ENCODE measurements at places on chromosomes 3 and 15.

DNA sequence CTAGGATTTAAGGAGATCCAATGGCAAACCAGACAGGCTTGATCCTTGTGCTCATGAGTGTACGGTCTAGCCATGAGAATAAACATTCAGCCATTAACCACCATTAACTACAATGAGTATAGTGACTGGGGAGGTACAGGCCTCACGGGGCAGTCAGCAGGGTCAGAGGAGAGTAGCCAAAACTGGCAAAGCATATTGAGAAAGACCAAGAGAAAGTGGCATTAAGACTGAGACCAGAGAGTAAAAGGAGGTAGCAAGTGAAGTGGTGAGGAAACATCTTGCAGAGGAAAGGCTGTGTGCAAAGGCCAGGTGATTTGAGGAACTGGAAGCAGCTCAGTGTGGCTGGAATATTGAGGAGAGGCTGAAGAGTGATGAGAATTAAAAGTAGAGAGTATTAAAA is 407.2 kb upstream of the LMCD1 start:
- DNase-seq: no peak

GRCh38 chr3:167493244-167493643 is 19.4 kb upstream of the SERPINI2 start:
- DNase-seq: peak; percentile 29

- no peak for DNase-seq
Observed at GRCh38 chr15:66502491-66502890, 2.2 kb downstream of the RPL4 start.

- no peak for DNase-seq
Observed at GRCh38 chr3:22334996-22335395, 584.0 kb upstream of the ZNF385D start.

DNA sequence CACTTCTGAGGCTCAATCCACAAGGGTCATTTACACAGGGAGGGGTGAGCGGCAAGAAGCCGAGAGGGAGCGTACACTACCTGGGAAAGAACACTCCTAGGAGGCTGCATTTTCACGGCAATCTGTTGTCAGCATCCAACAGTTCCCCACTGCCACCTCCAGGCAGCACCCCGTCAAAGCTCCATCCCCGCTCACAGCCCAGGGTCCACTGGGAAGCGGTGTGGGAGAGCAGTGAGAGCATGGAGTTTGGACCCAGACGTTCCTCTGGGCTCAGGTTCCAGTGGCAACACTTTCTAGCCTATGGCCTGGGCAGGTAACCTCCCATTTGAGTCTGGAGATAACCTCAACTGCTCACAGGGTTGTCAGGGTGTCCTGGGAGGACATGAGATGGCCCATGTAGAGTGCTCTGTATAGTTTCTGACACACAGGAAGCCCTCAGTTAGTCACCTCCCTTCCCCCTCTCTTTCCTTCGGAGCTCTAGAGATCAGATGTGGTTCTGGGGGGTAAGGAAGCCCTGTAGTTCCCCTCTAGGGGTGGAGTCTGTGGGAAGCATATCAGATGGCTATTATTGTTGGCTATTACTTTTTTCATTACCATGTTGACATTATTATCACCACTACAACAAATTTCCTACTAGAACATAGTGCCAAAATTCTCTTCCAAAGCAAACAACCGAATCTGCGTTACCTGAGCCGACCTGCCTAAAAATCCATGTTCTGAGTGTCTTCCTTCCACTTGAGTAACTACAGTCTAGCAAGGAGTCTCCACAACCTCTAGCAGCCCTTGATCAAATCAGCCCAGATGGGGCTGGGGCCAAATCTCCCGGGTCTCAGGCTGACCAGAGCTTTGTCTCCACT is 29.1 kb downstream of the RUVBL1 start:
- no peak for DNase-seq

DNA sequence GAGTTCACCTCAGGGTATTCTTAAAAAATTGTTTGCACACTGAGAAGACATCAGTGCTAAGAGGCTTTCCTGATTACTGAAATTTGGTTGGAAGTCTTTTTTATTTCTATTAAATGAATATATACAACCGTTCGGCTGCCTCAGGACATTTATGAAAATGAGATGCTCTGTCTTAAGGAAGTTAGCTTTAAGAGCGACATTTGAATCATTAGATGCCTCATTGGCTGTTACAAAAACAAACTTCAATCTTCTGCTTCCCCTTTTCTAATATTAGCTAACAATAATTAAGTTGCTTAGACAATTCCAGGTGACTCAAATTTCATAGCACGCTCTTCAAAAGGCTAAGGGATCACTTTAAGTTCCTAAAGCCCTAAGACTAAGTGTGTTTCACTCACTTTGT is 673.7 kb downstream of the FHIT start:
- DNase-seq: no peak

DNA sequence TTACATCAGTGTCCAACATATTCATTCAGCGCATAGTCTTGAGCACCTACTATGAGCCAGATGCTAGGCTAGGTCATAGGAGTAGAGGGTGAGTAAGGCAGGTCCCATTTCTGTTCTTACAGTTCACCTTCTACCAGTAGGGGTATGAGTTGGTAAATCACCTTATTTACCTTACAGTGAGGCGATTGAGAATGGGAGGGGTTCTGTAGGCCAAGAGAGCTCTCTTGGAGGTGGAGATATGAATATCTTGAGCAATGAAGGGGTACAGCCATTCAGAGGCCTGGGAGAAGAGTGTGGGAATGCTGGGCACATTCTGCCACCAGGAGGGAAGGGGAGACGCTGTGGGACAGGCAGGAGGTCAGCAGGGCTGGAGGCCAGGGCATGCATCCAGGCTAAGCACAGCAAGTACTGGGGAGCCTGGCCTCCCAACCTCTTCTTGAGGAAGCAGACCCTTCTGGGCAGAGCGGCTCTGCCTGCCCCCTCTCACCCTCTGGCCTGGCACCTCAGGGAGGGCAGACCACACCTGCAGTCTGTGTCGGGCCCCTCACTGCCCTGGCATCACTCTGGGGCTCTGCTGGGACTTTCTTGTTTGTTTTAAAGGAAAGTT is 123.4 kb downstream of the EEFSEC start:
- DNase-seq: no peak

GRCh38 chr3:98893740-98894139 is 7.8 kb downstream of the DCBLD2 start:
- peak; percentile 68 for DNase-seq

DNA sequence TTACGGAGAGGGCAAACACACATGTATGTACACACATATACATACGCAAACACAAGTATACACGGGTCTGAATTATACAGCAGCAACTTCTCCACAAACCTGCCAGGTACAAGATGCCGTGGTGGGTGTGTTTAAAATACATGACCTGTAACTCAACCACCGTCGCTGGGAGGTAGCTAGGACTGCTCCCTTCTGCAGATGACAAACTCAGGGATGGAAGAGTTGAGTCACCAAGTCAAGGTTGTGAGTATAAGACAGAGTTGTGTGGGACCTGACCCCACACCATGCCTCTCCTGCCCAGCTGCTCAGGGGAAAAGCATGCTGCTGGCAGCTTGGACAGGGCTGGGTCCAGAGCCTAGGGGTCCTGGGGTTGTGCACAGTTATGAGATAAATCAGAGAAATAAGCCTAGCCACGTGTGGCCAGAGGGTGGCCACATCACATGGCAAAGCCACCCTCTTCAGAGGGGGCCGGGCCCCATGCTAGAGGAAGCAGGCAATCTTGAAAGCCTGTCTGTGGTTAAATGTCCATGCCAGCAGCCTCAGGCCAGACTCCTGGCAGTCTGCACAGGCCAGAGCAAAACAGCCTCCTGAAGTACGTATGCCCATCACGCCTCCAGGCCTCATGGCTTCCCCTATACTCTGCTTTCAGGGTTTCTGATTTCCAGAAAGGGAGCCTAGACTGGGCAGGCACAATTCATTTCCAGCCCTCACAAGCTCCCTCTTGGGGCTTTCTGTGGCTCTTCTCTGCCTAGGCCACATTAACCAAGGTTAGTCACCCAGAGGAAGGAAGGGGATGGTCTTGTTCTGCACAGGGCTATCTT is 107.7 kb upstream of the RPL32 start:
- DNase-seq: no peak

- no peak for DNase-seq
Observed at GRCh38 chr3:27826448-27826847, 104.3 kb upstream of the EOMES start.

GRCh38 chr15:48392356-48392755 is 61.1 kb downstream of the DUT start:
- no peak for DNase-seq

DNA sequence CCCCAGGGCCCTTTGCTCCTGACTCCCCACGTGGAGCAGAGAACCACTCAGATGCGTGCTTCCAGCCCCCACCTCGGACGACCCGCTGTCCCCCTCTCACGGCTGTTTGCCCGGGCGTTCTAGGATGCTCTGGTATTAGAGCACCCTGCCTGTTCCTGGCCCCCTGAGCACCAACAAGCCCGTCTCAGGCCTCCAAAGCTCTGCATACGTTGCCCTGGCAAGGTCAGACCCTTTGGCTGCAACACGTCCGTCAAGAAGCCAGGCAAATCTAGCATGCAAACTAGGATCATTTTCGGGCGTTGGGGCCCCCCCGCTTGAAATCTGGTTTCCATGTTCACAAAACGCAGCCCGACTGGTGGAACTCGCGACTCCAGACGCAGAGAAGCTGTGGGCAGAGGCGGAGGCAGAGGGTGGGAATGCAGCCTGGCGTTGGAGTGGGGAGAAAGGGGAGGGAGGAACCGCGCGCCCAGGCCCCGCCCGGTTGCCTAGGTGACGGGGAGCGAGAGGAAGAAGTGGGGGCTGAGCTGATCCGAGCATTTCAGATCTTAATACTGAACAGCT is 86.2 kb upstream of the PIAS1 start:
- DNase-seq: peak; percentile 97

- no peak for DNase-seq
Observed at GRCh38 chr15:94258246-94258645, 26.9 kb downstream of the MCTP2 start.

DNA sequence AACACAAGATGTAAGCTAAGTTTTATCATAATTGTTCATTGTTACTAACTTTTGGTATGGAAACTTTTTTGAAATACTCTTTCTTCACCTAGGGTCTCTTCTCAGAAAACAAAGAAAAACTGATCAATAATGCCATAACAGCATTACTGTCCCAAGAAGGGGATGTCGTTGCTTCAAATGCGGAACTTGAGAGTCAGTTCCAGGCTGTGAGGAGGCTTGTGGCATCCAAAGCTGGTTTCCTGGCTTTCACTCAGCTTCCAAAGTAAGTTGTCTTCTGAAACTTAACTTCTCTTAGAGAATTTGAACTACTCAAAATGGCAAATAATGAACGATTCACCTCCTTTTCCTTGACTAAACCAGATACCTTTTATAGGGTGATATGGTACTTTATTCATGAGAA is 39.3 kb downstream of the DNAJC13 start:
- DNase-seq: no peak

DNA sequence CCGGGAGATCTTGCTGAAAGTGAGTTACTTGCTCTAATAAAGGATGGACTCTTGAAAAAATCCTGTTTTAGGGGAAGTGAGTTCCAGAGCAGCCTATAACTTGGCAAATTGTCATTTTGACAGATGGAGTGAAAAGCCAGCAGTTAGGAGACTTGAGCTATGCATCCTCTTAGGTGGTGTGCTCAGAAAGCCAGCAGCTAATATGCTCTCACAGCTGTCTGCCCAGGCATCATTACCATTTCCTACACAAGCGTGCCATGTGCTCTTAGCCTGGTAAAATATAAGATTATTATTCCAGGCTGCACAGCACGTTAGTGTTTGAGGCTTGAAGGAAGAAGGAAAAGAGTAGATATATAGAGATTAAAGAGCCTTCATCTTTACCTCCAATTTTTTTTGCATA is 151.0 kb downstream of the CHL1 start:
- no peak for DNase-seq

DNA sequence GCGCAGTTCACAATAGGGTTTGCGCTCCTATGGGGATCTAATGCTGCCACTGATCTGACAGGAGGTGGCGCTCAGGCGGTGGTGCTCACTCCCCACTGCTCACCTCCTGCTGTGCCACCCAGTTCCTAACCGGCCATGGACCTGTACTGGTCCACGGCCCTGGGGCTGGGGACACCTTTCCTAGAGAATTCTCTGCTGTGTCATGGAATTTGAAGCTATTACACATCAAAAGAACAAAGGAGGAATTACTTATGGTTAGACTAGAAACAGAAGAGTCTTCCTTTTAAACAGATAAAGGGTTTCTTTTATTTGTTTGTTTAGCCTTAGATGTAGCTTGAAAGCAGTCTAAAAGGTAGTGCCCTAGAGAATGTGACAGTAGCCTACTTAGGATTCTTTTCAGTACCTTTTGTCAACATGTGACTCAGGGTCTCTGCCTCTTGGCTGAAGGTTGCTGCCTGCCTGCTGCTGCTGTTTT is 50.3 kb downstream of the PAK2 start:
- DNase-seq: no peak

DNA sequence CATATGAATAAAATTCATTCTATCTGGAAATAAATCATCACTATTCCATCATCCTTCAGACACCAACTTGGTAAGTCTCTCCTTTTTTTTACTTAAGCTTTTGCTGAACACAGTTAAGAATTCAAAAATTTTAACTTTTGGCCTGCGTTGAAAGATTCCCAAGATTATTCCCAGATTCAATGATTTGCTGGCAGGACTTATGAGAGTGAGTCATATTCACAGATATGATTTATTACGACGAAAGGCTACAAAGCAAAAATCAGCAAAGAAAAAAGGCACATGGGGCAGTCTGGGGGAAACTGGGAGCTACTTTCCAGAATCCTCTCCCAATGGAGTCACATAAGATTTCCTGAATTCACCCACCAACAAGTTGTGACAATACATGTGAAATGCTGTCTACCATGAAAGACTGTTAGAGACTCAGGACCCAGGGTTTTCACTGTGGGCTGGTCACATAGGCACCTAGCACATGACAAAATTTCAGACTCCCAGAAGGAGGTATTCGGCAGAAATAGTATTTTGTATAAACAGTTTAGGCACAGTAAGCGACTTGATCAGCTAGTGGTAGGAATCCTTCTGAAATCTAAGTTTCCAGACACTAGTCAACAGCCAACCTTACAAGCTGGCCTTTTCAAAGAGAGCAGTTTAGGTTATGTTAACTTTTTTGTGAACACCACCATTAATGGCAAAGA is 82.1 kb downstream of the DLG1 start:
- DNase-seq: no peak

DNA sequence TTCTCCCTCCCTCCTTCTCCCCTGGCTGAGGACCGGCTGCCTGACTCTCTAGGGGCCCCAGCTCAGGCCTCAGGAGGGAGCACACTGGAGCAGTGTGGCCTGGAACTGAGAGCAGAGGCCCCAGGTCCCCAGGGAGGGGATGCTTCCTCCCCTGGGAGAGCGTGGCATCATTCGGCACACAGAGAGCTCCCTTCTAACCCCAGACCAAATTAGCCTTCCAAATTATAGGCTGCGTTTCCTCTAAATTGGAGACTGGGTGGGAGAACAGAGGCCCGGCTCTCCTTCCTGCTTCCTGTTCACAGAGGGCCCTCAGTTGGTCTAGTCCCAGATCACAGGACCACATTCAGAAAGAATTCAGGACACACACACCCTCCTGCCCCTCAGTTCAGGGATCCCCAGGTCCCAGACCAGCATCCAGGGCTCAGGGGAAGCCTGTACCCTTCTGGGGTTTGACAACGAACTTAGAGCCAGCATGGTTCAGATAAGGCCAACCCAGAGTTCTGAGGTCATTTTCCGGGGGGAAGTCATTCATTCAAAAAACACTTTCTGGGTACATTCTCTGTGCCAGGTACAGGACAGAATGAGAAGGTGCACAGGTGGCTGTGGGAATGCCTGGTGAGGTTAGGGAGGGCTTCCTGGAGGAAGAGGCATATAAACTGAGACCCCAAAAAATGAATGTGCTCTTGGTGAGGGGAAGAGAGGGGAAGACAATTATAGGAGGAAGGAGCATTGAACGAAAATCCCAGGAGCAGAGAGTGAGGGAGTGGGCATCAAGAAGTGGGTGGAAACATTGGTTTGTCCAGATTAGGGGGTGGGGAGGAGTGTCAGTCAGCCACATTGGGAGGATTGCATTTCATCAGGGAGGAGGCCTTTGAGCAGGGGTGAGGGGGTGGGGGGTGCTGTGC is 28.4 kb upstream of the RPL29 start:
- no peak for DNase-seq

Data from WERI-Rb-1 (cell line).